ENCODE measurements at places on chromosomes 7 and 10.

DNA sequence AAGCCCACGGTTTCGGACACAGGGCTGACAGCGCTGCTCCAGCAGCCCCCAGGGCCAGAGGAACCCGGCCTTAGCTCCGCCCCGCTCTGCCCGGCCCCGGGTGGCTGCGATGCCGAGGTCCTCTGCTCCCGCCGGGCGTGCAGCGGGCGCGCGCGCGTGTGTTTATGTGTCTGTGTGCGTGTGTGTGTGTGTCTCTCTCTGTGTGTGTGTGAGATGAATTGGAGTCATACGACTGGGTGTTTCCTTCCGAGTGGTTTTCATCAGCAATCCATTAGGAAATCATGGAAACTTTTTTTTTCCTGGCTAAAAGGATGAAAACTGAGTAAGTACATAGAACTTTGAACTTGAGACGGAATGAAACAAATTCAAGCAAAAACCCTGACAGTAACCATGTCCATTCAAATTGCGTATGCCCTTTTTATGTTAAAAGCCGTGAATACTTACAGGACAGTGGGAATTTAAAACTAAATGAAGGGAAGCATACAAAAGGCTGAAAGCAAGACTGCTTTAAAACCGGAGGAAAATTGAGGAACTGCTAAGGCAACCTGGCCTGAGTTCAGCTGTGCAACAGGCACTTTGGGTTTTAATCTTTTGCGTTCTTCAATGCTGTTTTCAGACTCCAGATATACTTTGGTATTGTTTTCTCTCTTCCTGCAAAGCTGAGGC lies at the start of gene CPED1:
Gene CPED1, plus strand, starts transcription at position 121 of the 666 bp plus-strand sequence. CDS start 911 bp downstream, outside the sequence.
- no peak for DNase-seq

DNA sequence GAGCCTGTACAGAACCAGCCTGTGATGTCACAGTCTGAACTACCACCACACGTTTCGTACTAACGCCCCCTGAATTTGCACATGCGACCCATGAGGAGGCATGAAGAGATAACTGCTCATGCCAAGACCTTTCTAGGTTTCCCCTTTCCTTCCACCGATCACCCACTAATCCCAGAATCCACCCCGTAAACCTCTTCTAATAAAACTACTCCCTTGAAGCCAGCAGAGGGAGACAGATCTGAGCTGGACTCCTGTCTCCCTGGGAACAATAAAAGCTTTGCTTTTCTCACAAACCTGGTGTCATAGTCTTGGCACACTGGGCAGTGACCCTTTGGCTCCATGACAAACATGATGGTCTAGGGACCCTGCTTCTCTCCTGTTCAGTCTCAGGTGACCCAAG lies 144.5 kb downstream of the FRMD4A start:
- DNase-seq, result no peak

- DNase-seq, result peak; percentile 81
Measured at GRCh38 chr7:2626498-2627117, 5.2 kb upstream of the TTYH3 start.

DNA sequence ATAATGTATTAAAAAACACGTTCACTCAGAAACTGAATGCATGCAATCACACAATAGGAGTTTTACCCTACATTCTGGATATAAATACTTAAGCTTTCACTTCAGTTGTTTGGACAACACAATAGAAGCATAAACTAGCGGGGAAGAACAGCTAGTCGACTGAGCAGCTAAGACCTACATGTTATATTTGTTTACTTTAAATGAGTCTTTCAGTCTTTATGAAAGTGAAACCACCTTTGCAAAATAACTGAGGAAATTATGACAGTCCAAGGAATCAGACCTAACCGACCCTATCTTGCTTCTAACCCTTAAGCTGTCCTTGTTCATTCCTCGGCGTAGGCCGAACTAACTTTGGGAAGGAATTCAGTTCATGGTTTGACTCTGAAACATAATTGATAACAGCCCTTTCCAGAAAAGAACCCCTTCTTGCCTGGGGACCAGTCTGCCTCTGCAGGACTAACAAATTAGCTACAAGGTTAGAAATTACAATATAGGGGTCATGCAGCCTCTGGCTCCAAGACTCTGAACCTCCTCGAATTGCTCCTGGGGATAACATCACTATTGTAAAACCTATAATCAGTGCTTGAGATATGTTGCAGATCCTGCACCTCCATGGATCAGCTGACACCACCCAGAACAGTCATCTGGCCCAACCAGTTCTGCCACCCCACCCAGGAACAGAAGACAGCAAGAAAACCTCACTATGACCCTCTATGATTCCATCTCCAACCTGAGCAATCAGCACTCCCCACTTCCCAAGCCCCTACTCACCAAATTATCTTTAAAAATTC lies 185.1 kb upstream of the KLF6 start:
- no peak for DNase-seq

DNA sequence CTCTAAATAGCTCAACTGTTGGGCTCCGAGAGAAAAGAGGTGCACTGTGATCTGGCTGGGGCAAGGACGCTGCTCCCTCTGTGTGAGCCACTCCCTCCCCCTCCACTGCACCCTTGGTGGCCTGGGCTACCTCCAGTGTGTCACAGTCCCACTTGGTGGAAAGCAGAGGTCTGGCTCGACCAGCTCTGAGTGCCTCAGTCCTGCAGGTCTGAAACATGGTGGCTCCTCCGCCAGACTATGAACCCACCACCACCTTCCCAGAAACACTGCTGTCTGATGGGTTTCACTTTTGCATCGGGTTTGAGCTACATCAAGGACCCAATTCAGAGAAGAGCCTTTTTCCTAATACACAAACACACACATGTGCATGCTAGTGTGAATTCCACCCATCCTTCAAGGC lies 500.1 kb downstream of the RPS24 start:
- DNase-seq, result no peak

DNA sequence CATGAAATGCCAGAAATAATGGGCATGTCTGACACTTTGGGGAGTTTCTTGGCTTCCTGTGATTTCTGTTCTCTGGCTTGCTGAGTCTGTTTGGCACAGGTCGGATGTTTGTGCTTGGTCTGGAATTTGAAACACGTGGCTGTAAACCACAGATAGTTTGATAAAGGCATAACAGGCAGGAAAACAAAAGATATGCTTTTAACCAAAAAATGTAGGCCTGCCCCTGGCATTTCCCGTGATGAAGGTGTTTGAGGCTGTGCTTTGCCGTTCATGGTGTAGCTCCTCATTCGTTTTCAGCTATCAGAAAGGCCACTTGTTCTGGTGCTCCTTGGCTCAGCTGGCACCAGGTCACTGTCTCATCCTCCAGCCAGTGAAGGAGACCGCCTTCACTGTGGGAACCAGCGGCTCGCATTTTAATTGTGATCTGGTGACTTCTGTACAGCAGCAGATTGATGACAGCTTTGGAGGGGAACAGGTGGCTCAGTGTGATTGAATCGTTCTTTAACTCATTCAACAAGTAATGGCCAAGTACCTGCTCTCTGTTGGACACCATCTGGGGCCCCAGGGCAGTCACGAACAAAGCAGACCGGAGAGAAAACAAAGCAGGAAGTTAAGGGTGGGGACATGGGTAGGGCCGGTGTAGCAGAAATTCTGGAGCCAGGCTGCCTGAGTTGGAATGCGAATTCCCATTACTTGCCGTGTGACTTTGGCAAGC lies 111.5 kb downstream of the CCNY start:
- DNase-seq, result peak; percentile 37

DNA sequence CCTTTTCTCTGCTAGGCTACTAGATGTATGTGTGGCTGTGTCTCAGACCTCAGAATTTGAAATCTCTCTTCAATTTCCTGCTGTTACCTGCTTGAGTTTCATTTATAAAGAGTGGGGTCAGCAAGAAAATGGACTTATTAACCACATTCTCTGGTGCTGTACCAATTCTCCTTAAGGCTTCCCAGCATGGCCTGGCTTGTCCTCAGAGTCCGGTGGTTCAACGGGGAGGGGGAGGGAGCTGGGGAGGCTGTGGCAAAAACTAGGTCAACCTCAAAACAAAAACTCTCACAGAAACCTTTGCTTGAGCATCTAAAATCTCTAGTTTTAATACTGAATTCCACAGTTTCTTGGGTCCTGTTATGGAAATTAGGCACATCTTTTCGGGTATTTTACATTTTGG lies 389.1 kb upstream of the COBL start:
- no peak for DNase-seq

DNA sequence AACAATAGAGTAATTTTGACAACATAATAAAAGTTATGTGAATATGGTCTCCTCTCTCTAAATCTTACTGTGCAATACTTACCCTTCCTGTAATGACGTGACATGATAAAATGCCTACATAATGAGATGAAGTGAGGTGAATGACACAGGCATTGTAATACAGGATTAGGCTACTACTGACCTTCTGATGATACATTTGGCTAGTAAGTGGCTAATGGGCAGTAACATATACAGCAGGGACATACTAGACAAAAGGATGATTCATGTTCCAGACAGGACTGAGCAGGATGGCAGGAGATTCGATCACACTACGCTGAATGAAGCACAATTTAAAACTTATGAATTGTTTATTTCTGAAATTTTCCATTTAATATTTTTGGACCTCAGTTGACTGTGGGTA lies 4.7 kb downstream of the C10orf88 start:
- DNase-seq, result no peak

GRCh38 chr10:128855618-128856428 lies 611.2 kb upstream of the MGMT start:
- DNase-seq, result no peak

GRCh38 chr7:151085691-151086620 lies at the start of gene AGAP3:
Gene AGAP3, plus strand, starts transcription at chr7:151086475. Its CDS starts 267 bp downstream, at chr7:151086742.
- peak; percentile 57 for DNase-seq

DNA sequence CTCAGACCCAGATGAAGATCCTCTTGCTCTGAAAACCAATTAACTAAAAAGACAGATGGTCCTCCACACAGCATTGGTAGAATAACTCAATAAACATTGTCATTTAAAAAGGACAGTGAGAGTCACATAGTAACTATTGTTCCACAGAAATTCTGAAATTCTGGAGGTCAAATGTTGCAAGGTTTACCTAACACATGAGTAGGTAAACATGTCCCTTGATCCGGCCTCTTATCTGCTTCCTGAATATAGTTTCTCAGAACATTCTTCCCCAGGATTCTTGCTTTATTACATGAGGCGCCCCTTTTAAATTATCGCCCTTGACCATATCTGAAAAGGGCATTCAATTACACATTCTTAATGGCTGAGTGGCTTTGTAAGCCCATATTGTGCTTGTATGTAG lies 270.7 kb downstream of the SEMA3D start:
- no peak for DNase-seq

DNA sequence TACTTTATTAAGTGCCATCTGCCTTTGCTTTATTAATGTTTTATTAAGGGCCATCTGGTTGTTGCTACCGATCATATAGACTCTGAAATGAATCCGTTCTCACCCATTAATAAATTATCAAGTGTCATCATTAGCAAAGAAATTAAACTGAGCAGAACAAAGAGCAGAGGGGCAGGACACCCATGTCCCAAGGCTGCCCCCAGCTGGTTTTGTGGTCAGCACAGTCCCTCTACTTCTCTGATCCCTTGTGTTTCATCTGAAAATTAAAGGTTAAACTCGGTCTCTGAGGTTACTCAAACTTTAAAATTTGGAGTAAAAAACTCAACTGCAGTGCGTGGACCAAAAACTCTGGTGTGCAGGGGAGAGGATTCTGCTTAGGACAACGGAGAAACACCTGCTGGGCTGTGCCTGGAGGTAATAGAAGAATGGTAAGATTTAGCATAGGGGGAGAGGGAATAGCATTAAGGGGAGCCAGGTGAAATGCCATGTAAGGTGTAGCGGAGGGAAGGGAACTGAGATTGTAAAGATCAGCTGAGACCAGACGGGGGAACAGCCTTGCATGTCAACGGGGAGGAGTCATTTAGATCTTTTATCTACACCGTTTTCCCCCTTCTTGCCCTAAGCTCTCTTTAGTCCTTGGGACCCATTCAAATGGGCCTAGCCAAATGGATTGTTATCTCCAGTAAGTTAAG lies 10.8 kb upstream of the GSDME start:
- DNase-seq, result no peak

GRCh38 chr10:112429147-112429546 lies 17.6 kb downstream of the ZDHHC6 start:
- no peak for DNase-seq

- no peak for DNase-seq
Measured at GRCh38 chr7:51321961-51322515, 5.4 kb upstream of the COBL start.

DNA sequence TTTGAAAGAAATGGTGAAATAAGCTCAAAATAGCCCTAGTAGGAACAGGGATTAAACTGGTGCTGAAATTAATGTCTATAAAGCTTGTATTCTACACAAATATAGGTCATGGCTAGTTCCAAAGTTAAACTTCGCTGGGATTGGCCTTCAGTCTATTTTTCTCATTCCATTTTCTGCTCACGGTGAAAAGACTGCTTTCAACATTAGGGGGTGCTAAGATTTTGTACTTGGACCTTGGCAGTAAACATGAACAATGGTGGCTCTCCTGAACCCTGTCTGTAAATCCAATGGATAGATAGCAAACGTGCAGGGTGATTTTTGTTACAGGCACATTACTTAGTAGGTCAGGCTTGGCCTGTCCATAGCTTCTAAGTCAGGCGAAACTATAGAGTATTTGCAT lies 36.0 kb upstream of the RSU1 start:
- no peak for DNase-seq

DNA sequence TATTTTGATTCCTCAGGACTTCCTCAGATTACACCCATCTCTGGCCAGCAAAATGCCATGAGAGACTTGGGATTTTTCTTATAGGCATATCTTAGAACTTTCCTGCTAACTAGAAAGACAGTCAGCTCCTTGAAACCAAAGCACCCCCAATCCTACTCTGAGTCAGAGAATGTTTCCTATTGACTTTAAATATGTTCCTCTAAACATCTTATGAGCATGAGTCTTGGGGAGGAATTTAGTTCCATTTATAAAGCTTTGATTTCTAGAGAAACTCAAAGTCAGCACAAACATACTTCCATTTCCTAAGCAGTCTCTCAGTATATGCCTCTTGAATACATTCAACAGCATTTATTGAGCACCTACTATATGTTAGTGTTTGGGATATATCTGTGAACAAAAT lies 128.5 kb downstream of the INHBA start:
- DNase-seq, result no peak

DNA sequence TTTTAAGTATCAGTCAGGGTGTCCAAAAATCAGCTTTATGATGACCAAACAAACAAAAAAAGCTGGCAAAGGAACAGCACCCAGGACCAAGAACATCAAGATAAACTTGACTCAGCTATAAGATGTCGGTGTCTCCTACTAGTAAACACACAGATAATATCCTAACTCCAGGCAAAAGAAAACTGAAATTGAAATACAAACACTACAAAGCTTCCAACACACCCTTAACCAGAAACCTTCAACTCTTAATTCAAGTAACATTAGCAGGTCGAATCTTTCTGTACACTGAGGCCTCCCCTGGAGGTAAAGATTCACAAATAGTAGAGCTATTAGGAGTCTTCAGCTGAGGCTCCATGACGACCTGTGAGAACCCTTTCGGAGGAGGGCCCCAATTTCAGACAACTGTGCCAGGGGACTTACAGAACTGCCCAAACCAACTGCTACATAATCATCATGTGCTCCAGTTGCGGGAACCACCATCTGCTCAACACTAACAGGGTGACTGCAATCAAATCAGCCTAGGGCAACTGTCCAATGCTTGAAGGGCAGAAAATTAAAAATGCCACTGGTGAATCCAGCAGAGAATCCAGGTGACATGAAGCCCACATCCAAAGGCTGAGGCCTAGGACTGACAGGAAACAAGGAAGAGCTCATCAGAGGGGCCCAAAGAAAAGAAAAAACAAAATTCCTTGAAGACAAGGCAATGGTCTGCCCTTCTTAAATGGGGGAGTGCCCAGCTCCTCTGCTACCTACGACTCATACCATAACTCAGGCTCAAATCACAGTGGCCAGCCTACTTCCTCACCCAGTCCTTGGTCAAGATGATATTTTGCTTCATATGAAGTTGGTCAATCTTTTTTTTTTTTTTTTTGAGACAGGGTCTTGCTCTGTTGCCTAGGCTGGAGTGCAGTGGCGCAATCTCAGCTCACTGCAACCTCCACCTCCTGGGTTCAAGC lies 20.0 kb downstream of the XPNPEP1 start:
- DNase-seq, result no peak

Measured in urinary bladder (tissue), 4 donors.